COR-L47 (cell line): ENCODE measurements at places on chromosomes 5 and 9.

GRCh38 chr5:150528924-150529546, 21.1 kb downstream of the NDST1 start:
- DNase-seq, result no peak

DNA sequence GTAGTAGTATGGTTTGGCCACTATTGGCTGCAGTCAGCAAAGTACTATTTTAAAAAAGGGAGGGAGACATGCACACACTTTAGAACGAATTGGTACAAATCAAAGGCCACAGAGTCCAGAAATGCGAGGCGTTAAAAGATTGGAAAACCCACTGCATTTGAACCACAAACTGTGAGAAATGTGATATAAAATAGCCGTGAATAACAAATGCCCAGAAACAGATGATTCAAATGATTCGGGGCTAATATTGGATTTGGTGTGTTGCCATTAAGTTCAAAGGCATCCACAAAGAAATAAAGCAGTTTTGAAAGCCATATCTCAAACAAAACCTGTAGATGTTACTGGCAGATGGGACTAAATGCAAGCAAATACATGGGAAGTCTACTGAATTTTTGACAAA, 140.9 kb upstream of the HMHB1 start:
- DNase-seq, result no peak

DNA sequence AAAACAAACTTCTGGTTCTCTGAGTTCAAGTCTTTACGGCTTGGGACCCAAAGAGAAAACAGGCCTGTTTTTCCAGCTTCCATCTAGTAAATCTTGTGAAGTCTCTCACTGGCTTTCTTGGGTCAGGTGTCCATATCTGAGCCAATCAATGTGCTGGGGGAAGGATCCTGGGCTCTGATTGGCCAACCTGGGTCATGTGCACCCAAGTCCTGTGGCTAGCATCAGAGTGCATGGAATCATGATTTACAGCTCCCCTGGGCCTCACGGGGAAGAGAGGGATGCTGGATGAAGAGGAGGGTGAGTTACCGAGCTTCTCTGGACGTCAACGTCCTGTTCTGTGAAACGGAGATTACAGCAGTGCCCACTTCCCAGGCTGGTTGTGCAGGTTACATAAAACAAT, 19.4 kb downstream of the CXCL14 start:
- no peak for DNase-seq

DNA sequence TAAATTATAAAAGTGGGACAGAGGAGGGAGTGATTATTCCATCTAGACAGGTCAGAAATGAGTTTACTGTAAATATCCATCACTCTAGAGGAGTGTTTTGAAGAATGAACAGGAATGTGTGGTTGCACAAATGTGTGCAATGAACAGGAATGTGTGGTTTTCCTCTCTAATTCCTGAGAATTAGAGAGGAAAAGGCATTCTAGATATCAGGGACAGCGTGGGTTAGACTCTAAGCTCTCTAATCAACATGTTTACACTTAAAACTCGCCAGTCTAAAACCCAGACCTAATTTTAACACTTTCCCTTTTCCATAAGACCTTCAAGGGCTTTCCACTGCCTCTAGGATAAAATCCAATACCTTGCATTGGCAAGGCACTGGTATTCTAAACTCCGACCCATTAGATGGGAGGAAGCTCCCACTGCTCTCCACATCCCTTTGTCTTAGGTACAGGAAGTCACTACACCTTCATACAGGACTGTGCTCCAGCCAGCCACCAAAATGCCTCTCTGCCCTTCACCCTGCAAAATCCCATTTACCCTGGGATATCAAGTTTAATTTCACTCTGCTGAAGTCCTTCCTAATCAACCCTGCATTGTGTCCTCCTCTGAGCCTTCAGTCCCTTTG, 67.9 kb downstream of the NFIB start:
- no peak for DNase-seq

DNA sequence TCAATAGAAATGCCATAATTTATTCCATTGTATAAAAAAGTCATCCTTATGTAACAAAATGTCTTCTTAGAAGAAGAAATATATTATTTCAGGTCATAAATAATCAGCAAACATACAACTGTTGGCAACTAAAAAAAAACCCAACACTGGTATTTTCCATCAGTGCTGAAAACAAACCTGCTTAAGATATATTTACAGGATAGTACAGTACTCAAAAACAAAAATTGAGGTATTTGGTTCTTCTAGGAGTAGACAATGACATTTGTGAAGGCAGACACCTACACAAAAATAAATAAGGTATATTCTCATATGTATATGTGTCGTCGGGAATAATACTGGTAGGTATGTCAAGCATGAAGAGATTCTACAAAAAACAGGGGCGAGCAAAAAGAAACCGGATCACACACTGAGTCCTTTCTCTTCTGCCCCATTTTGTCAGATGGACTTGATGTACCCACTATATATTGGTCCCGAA, 2.9 kb downstream of the DUSP1 start:
- DNase-seq, result no peak

- no peak for DNase-seq
These were observed 625.5 kb downstream of the CHSY3 start for GRCh38 chr5:130529511-130530485.

DNA sequence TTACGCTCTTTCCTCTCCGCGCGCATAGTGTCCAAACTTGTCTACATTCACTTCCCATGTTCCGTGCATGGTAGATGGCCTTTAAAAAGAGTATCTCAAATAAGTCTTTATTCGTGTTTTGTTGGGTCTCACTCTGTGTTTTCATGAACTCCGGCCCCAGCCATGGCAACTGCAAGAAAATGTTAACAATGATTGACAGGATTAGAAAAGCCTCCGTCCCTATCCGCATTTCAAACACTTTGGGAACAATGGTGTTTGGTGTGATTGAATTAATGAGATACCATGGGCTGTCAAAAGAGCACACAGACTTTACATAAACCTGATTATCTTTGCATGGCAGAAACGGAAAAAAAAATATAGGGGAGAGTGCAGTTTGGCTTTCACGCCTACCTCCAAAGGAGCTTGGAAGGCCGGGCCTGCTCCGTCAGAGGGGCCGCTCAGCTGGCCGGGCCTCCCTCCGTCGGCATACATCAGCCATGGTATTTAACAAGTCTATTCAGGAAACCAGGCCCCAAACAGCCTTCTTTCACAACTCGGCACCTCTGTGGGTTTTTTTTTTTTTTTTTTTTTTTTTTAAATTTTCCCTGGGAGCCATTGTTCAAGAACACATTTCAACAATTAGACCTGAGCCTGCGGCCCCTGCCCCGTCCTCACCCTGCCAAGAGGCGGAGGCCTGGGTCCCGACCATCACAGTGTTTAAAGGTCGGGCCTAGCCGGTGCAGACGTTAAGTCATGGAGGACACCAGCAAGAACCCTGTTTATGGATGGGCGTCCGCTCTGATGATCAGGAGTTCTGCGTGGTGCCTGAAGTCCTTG, 323.8 kb upstream of the IRX4 start:
- DNase-seq, result no peak

DNA sequence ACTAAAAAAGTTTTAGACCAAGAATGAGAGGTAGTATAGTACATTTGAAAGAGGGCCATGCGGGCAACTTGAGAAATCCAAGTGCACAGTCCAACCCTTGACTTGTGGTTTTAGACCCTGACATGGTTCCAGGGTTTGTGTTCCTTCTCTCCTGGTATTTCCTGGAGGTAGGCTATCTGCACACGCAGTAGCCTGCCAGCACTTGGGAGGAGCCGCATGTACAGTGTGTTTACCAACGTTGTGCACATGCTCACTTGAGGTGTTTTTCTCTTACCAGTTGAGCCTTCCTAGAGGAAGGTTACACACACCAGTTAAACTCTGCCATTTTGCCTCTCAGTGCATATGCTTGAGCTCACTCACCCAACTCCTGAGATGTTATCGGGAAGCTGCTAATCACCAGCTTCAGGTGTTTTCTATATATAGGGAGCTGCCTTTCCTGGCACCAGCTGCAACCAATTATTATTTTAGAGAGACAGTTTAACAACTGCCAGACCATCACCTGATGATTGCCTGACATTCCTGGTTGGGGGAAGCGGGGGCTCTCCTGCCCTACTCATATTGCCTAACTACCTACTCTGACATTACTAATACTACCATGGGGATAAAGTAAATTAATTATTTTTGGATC, 593.4 kb upstream of the TUSC1 start:
- peak; percentile 38 for DNase-seq

GRCh38 chr5:150465927-150466326, 16.4 kb upstream of the RPS14 start:
- no peak for DNase-seq

DNA sequence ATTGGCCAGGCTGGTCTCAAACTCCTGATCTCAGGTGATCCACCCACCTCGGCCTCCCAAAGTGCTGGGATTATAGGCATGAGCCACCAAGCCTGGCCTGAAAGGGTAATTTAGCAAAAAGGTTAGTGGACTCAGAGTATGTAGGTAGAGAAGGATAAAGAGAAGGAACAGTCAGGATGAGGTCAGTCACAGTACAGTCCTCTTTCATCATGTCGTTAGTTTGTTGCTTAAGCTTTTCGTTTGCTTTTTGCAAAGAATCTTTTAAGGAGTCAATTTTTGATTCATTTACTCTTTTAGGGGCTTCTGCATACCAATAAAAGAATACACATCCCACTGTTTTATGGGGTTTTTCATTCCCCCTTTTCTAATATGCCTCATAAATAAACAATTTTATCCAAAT, 17.8 kb upstream of the GBGT1 start:
- no peak for DNase-seq

- no peak for DNase-seq
These were observed 2.0 kb upstream of the ZNF622 start for GRCh38 chr5:16467363-16468219.

DNA sequence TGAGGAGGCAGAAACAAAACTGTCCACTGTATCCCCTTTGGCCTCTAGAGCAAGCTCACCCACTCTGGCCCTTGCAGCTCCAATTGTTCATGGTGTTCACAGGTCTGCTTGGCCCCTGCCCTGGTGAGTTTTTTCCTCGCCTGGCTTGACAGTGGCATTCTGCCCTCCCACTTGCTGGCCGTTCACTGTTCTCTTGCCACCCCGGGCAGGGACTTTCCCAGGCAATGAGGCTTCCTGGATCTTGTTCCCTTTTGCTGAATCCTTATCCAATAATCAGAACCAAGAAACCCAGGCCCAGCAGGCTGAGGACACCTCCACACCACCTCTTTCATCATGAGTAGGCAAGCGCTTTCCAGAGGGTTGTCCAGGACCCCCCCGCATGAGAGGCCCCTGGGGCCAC, 31.2 kb downstream of the ZNF618 start:
- no peak for DNase-seq

DNA sequence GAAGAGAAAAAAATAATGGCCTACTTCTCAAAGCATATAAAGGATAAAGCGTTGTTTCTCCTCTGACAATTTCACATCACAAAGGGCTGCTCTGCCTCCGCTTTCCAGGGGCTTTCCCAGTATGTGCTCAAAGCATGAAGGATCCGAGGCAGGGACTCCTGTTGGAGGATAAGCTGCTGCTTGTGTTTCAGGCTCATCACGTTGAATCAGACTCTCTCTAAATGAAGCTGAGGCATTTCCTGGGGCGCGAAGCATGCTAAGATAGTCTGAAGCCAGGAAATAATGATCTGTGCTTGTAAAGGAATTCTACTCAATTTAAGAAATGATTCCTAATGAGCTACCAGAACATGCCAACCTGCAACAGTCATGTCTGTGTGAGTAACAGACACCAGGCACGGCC, 97.5 kb downstream of the MARCHF11 start:
- DNase-seq, result no peak

DNA sequence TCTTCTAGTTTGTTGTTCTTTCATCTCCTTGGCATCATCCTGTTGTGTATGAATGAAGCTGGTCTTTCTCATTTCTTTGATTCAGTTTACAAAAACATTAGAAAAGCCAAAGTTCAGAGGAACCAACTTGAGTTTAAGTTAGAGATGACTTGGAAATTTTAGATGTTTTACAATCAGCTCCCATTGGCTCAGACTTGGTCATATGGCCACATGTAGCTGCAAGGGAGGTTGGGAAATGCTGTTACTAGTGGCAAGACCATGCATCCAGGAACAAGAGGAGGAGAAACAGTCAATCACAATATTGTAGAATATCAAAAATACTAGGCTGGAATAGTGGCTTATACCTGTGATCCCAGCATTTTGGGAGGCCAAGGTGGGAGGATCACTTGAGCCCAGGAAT, 19.5 kb downstream of the CARD6 start:
- no peak for DNase-seq

DNA sequence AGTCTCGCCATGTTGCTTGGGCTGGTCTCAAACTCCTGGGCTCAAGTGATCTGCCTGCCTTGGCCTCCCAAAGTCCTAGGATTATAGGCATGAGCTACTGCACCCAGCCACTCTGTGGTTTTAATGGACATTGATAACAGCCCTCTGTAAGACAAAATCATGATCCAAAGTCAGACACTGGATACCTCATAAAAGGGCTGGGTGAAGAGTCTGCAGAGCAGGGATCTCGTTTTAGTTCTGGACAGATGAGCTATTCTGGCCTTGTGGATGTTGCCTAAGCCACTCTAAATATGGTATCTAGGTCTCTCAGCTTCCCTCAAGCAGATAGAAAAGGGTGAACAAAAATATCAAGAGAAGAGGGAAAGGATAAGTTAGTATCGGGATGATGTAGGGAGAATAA, 133.4 kb upstream of the OSMR start:
- no peak for DNase-seq

DNA sequence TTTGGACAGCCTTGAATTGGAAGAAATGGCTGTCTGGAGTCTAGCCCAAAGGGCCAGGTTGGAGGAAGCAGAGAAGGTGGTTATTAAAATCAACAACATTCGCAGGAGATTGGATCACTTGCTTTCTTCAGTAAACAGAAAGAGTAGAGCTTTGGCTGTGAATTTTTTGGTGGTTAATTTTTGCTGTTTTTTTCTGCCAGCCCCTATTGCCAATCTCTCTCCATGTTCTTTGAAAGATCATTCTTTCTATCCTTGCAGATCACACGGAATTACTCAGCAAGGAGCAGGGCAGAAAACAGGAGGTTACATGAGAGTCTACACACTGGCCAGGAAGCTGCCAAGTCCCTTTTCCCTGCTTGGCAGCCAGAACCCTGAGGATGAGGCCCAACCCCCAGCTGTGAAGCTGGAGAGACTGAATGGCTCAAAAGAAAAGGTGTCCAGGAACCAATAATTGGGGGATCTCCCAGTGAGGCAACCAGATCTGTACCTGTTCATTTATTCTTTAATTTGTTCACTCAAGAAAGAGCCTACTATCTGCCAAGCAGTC, 13.0 kb downstream of the GLRX start:
- no peak for DNase-seq

- peak; percentile 38 for DNase-seq
These were observed 70.5 kb upstream of the ERBIN start for GRCh38 chr5:65855766-65856315.

DNA sequence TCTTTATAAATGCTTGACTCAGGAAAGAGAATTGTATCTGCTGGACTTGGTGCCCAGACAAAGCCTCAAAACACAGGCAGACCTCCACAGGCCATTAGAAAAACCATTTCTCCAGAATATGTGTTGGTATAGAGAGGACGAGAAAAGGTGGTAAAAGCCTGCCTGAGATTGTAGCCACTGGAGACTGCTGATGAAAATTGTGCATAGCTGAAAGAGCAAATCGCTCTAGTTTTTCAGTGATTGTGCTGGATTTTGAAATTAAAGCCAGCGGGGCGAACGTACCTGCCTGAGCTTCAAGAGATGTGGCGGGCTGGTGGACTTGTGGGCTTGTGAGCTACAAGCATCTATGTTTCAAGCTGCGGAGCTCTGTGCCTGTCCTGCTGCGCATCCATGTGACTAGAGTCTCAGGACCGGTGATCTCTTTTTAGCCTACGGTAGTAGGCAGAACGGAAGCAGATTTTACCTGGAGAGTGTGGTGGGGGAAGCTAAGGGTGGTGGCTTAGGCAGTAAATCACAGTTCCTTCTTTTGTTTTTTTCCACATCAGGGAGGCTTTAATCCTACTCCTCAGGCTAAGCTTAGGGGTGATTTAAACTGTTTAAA, 193.6 kb downstream of the SREK1 start:
- peak; percentile 4 for DNase-seq

GRCh38 chr5:17005107-17005828, 69.2 kb upstream of the MYO10 start:
- DNase-seq, result no peak
